Caco-2 (cell line): ENCODE measurements at places on chromosomes 12 and 14. TPM values are rescaled to one million over a fixed set of nuclear protein-coding genes. Genes with fewer than 3 reads are reported as not detected.

STAC3 gene
- total RNA-seq = 0.70 and 1.3 TPM in 2 replicates

PZP gene
- total RNA-seq = not detected in 2 replicates

- no peak for DNase-seq
Observed at GRCh38 chr12:27934276-27934675, 38.3 kb downstream of the PTHLH start.

- DNase-seq = no peak
Observed at GRCh38 chr14:102508774-102509745, 516 bp downstream of the ANKRD9 start.

GRCh38 chr12:132926415-132926833 is 29.7 kb downstream of the ZNF605 start:
- no peak for DNase-seq

ZNF385A gene
- 8.4 and 9.4 TPM in 2 replicates for total RNA-seq

- no peak for DNase-seq
Observed at GRCh38 chr14:24565766-24566165, 10.3 kb downstream of the CTSG start.

GRCh38 chr12:19055589-19055988 is 73.9 kb upstream of the PLEKHA5 start:
- no peak for DNase-seq
